ENCODE measurements at places on chromosomes 5 and 9. TPM values are rescaled to one million over a fixed set of nuclear protein-coding genes. Genes with fewer than 3 reads are reported as not detected.

The TMEFF1 gene
- total RNA-seq: 103 TPM

The ADAM19 gene
- total RNA-seq: 20.9 TPM

The CAMK4 gene
- 5.0 TPM for total RNA-seq

The CCDC69 gene
- 0.03 TPM for total RNA-seq

The ARID3C gene
- 5.3 TPM for total RNA-seq

The PCDHB12 gene
- total RNA-seq: 3.0 TPM

The RNF180 gene
- total RNA-seq: 7.0 TPM

The COL23A1 gene
- total RNA-seq: not detected

The MATR3 gene
- total RNA-seq: 1,185 TPM

The PRRX2 gene
- total RNA-seq: 1.5 TPM

- peaks cover 14% of the 10 kb centered on the region for H3K4me1 ChIP-seq
- H3K4me3 ChIP-seq: no peak overlapping the region
- no peaks in the 10 kb centered on the region for H3K27me3 ChIP-seq
- no peaks in the 10 kb centered on the region for H3K36me3 ChIP-seq
- DNase-seq: no peak
- no peak overlapping the region for H3K27ac ChIP-seq
Observed at GRCh38 chr9:38003230-38003629, 65.8 kb downstream of the SHB start.

DNA sequence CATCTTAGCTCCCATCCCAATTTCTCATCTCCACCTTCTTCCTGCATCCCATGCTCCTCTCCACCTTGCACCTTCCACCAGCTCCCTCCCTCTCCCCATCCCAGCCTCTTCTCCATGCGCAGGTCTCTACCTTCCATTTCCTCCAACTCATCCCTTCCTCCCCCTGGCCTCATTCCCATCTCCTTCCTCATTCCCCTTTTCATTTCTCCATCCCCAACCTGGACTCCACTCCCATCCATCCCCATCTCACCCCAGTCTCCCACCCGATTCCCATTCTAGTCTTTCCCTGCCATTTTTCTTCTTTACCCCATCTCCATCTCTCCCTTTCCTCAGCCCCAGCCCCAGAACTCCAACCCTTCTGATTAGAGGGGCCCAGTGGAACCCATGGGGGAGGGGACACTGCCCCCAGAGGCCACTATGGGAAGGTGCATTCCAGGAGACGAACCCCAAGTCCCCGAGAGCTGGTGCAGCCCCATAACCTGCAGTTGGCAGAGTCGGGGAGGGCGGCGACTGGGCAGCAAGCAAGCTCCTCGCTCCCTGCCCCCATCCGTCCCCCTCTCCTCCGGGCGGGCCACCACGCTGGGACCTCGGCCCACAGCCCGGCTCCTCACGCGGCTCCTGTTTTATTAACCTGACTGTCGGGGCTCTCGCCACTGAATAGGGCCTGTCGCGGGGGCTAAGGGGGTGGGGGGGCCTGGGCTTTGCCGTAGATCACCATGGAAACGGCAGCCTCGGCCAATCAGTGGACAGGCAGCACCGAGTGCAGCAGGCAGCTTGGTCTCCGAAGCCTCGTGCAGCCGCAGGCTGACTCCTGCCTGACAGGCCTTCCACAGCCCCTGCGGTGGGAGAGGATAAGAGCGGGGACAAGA, 66.7 kb downstream of the PCDH1 start:
- no peaks in the 10 kb centered on the region for H3K36me3 ChIP-seq
- DNase-seq: peak; percentile 91
- no peak overlapping the region for H3K27ac ChIP-seq
- peak overlapping the region; percentile 35 for H3K4me3 ChIP-seq
- H3K27me3 ChIP-seq: no peaks in the 10 kb centered on the region

DNA sequence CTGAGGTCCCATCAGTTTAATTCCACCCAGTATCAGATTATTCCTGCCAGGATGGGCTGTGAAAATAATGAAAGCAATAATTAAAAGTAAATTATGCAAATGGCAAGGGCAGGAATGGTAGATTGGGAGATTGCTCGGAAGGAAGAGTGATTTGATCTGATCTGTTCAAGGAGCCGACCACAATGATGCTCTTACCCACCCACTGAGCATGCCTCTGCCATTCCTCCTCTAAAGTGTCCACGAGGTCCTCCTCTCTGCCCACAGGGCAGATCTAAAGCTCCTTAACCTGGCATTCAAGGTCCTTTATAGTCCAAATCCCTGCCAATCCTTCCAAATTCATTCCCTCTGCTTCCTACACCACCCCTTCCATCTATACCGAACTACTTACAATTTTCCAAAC, 147.8 kb downstream of the TTLL11 start:
- no peak overlapping the region for H3K4me3 ChIP-seq
- H3K4me1 ChIP-seq: peaks cover 5% of the 10 kb centered on the region
- no peak overlapping the region for H3K27ac ChIP-seq
- no peaks in the 10 kb centered on the region for H3K27me3 ChIP-seq
- no peak for DNase-seq
- no peaks in the 10 kb centered on the region for H3K36me3 ChIP-seq

GRCh38 chr5:16626696-16627264, 10.0 kb upstream of the RETREG1 start:
- H3K4me3 ChIP-seq: no peak overlapping the region
- no peak for DNase-seq
- H3K27me3 ChIP-seq: no peaks in the 10 kb centered on the region
- no peak overlapping the region for H3K27ac ChIP-seq

DNA sequence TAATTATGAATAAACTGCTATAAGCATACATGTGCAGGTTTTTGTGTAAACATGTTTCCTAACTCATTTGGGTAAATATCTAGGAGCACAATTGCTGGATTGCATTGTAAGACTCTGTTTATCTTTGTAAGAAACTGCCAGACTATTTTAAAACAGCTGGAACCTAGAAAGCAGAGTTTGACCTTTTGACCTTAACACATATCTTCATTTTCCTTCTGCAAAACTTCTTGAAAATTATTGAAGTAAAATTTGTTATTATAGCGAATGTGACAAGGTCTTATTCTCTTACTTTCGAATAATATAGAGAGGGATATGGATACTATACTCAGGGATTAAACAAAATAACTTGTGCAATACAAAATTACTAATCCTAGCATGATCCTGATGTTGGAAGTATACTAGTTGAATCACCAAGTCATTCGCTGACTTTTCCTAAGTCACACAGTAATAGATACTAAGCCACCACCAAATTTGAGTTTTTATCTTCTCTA, 3.2 kb upstream of the ANXA1 start:
- H3K4me3 ChIP-seq: no peak overlapping the region
- no peak overlapping the region for H3K27ac ChIP-seq
- H3K36me3 ChIP-seq: no peaks in the 10 kb centered on the region
- no peaks in the 10 kb centered on the region for H3K27me3 ChIP-seq

GRCh38 chr9:99626426-99626825, 195.3 kb upstream of the NR4A3 start:
- H3K4me3 ChIP-seq: no peak overlapping the region
- no peak overlapping the region for H3K27ac ChIP-seq

GRCh38 chr5:141637123-141637766, 448 bp downstream of the RELL2 start:
- no peak overlapping the region for H3K27ac ChIP-seq
- H3K36me3 ChIP-seq: no peaks in the 10 kb centered on the region
- peaks cover 5% of the 10 kb centered on the region for H3K4me1 ChIP-seq
- peak; percentile 62 for DNase-seq
- peaks cover 16% of the 10 kb centered on the region for H3K27me3 ChIP-seq
- H3K4me3 ChIP-seq: peak overlapping the region; percentile 80

DNA sequence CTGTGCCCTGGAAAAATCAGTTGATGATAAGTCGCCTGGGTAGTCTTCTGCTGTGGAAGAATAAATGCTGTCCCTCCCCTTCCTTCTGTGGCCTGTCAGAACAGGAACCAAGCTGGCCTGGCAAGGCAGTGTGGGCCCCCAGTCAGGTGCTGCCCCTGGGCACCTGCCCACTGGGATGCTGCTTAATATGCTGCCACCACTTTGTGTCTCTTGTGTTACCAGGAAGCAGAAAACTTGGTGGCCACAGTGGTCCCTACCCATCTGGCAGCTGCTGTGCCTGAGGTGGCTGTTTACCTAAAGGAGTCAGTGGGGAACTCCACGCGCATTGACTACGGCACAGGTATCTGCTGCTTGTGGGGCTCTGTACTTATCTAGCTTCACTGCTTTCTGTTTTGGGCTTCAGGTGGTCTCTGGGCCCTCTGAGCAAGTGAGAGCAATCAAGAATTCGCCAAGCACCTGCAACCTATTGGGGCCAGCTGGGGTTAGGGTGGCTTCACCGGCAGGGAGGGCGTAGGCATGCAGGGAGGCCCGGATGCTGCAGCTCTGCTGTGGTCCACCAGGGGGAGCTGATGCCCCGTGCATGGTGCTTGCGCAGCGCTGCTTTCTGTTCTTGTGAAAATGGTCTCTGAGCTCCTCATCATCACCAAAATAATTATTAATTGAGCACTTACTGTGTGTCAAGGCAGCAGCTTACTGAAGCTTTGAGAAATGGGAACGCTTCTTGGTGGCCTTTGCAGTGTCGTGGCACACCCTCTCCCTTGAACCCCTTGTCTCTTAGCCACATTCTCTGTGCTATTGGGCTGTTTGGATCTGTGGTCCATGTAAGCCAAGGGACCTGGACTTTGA, 20.3 kb downstream of the PTPA start:
- H3K4me1 ChIP-seq: peaks cover 14% of the 10 kb centered on the region
- no peak overlapping the region for H3K4me3 ChIP-seq
- DNase-seq: peak; percentile 83
- no peak overlapping the region for H3K27ac ChIP-seq

GRCh38 chr5:59724482-59725391, 168.8 kb downstream of the PDE4D start:
- H3K36me3 ChIP-seq: no peaks in the 10 kb centered on the region
- H3K4me1 ChIP-seq: no peaks in the 10 kb centered on the region
- no peak overlapping the region for H3K4me3 ChIP-seq

DNA sequence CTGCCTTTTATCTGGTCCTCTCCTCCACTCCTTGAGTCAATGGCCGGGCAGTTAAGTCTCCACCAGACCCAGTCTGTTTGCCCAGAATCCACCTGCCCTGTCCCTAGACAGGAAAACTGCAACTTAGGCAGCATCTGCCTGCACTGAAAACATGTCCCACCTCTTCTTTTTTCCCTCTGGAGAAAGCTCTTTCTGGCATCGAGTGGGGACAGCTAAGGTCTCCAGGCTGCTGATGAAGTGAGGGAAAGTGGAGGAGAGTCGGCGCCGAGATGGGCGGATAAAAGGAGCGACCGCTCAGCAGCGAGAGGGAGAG, 243 bp upstream of the SHISAL2B start:
- no peak for DNase-seq
- H3K4me1 ChIP-seq: peaks cover 30% of the 10 kb centered on the region
- H3K36me3 ChIP-seq: no peaks in the 10 kb centered on the region
- H3K27me3 ChIP-seq: peaks cover 31% of the 10 kb centered on the region
- peak overlapping the region; percentile 68 for H3K4me3 ChIP-seq

DNA sequence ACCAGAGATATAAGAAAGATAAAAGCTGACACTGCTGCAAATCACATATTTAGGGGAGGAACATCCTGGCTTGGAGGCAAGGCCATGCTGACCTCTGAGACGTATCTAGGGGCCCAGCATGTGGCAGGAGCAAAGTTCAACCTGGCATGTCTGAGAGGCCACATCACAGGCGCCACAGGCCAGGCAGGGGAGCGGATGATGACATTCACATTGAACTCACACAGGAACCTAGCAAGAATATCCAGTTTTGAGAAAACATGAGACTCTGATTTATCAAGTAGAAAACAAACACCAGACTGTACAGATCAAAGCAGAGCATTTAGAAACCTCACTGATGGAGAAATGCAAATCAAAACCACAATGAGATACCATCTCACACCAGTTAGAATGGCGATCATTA, 64.2 kb upstream of the STK32A start:
- H3K36me3 ChIP-seq: no peaks in the 10 kb centered on the region
- H3K4me3 ChIP-seq: no peak overlapping the region
- DNase-seq: no peak
- no peaks in the 10 kb centered on the region for H3K27me3 ChIP-seq
- peaks cover 7% of the 10 kb centered on the region for H3K4me1 ChIP-seq

GRCh38 chr5:11596185-11596584, 308.1 kb downstream of the CTNND2 start:
- peaks cover 10% of the 10 kb centered on the region for H3K4me1 ChIP-seq
- H3K4me3 ChIP-seq: no peak overlapping the region
- H3K27ac ChIP-seq: no peak overlapping the region
- H3K36me3 ChIP-seq: no peaks in the 10 kb centered on the region
- H3K27me3 ChIP-seq: no peaks in the 10 kb centered on the region
- no peak for DNase-seq

GRCh38 chr5:71817891-71818290, 98.8 kb downstream of the CARTPT start:
- H3K36me3 ChIP-seq: no peaks in the 10 kb centered on the region
- H3K4me1 ChIP-seq: no peaks in the 10 kb centered on the region
- H3K4me3 ChIP-seq: no peak overlapping the region
- no peak for DNase-seq
- H3K27me3 ChIP-seq: no peaks in the 10 kb centered on the region

DNA sequence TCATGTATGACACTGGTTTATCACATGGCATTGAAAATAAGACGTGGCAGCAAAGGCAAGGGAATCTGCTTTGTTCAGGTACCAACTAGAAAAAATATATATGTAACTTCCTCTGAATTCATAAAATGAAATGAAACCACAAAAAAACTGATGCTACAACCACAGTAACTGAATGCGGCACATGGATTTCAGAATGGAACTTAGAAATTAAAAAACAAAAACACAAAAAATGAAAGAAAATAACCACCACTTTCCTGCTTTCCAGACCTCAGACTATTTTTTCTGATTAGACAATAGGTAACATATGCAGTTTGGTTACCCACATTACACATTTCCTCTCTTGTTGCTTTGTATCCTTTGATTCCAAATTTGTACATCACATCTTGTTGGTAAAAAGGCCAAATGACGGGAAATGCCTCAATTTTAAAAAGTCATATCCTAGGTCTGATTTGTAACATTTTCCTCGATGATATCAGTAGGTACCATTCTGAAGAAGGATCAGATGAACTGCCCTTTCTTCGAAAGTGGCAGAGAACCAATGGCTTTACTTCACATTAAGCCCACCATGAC, 18.1 kb upstream of the PDCL start:
- H3K27ac ChIP-seq: no peak overlapping the region
- H3K4me1 ChIP-seq: no peaks in the 10 kb centered on the region
- peaks cover 35% of the 10 kb centered on the region for H3K36me3 ChIP-seq
- H3K27me3 ChIP-seq: no peaks in the 10 kb centered on the region
- DNase-seq: no peak

All from neural progenitor cell (in vitro differentiated cells).